ENCODE measurements at places on chromosomes 3 and 15.

GRCh38 chr3:35665390-35666055, 26.2 kb downstream of the ARPP21 start:
- DNase-seq: no peak

DNA sequence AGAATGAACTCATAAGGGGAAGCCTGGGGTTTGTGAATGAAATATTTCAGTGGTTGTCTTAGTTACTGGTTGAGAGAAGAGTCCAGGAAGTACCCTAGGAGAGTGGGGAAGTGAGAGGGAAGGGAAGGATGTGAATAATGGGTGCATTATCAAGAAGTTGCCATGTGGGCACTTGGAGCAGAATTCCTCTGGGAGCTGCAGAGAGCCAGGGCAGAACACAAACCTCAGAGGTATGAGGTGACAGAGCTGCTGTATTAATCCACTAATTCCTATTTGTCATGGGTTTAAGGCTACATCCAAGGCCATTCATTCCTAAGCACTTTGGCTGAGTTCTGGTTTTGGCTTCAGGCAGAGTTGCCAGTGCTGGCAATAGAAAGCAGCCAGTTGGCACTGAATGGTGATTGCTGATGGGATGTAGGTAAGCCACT, 29.0 kb downstream of the NDUFB4 start:
- no peak for DNase-seq

- no peak for DNase-seq
These were observed 151.6 kb downstream of the RSRC1 start for GRCh38 chr3:158261371-158261991.

- DNase-seq: no peak
These were observed 3.6 kb downstream of the STIMATE start for GRCh38 chr3:52893723-52894122.

GRCh38 chr3:150610785-150611184, 7.7 kb downstream of the SELENOT start:
- no peak for DNase-seq

GRCh38 chr15:44593042-44593736, 56.2 kb downstream of the EIF3J start:
- DNase-seq: no peak

DNA sequence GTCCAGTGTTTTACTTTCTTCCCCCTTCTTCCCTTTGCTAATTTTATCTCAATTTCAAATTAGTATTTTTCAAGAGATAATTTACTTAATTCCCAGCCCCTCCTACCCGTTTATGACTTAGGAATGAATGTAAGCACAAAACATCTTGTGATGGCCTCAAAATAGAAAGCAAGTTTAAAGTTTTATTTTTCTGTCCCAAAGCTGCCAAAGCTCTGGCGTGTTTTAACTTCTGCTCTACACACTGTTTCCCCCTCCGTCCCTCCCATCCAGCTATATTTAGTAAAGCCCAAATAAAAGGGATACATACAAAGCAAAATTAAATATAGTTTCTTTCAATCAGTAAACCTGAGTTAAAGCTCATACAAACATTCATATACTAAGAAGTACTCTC, 59.9 kb downstream of the IGF2BP2 start:
- DNase-seq: no peak

DNA sequence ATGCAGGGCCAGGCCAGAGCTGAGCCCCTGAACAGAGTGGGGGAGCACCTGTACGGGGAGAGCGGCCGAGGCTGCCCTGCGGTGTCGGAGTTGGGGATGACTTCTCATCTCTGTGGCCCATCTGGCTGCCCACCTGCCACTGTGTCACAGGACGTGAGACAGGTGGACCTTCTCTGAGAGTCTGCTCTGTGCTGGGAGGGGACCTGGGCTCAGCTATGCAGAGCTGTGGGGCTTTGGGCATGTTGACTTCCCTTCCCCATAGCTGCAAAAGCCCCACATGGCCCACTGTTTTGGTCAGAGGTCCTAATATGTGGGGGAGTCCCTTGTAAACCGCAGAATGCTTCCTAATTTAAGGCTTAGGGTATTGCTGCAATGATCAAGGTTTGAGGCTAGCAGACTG, 68.0 kb upstream of the TRPM1 start:
- no peak for DNase-seq

DNA sequence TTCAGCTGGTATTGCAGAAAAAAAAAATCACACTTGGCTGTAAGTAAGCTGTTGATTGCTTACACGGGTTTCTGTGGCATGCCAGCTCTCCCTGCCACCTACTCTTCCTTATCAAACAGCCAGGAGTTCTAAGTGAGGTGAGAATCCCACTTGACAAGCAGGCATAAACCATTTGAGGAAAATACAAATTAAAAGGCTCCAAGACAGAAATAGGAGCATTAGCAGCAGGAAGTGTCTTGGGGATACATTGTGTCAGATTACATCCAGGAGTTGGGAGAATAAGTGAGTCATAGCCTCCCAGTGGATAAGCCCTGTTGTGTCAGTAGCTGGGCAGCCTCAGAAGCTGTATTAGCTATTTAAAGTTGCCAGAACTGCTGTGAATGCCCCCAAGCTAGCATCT, 256.0 kb downstream of the CNTN4 start:
- peak; percentile 25 for DNase-seq

DNA sequence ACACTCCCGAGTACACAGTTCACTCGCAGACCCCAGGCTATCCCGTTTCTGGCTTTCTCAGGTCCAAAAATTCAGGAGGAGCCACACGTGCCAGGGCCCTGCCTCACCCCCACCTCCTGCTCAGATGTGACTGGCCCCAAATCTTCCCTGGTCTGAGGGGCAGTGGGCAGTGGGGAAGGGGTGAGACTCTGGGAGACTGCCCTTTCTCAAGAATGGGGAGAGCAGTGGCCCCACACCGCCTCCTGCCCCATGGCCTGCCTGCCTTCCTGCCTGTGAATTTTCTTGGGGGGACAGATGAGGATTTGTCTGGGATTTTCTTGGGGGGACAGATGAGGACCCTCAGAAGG, 174.6 kb downstream of the MEGF11 start:
- DNase-seq: no peak

DNA sequence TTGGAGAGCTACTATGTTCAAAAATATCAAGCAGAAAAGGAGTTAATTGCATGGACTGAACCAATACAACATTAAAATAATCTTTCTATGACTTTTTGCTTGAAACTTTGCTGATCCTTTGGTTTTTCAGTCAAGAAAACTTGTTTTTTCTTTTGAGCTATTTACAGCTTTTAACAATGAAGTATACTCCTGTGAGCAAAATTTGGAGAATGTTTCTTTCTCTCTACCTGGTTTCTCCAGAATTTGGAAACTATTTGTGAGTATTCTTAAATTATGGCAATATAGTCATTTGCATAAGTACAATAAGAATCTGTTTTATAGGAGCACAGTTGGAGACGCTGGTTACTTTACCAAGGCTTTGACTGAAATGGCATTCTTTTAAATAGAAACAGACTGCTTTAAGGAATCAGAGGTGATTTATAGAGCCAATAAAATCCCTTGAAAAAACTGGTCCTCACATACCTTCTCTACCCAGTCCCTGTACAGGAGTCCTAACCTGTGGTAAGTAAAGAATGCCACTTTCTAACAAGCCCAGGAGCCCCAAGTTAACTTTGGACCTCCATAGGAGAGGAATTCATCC, 127.4 kb downstream of the PLCH1 start:
- DNase-seq: no peak

GRCh38 chr3:139340784-139341183, 3.0 kb upstream of the MRPS22 start:
- no peak for DNase-seq

All from BE2C (cell line).